HepG2 (cell line): ENCODE measurements at places on chromosomes 4 and X.

- DNase-seq: no peak
Measured at GRCh38 chrX:111830571-111830970, 45.4 kb upstream of the TRPC5OS start.

GRCh38 chrX:103678199-103678993, 8.1 kb downstream of the MORF4L2 start:
- DNase-seq: no peak

DNA sequence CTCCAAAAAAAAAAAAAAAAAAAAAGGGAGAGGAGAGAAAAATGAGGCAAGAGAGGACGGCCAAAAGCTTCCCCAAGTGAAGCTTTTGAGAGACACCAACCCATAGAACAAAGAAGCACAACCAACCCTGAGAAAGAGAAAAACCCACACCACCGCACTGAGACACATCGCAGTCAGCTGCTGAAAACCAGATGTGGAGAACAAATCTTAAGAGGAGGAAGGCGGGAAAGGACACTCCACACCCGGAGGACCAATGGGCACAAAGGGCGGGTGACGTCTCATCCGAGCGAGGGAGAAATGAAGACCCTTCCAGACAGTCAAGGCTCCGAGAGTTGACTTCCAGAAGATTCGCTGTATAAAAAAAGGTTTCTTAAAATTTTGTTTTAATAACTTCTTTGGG, 112.1 kb downstream of the AFAP1 start:
- DNase-seq: no peak

GRCh38 chr4:86223472-86223871, 136.4 kb downstream of the MAPK10 start:
- DNase-seq: peak; percentile 38
